Stimulated activated CD4-positive, alpha-beta T cell treated with anti-CD3 and anti-CD28 coated beads, TNF-alpha, amount 100 ng/mL, for 4 hours (primary cell): ENCODE measurements at places on chromosomes 6 and 20.

DNA sequence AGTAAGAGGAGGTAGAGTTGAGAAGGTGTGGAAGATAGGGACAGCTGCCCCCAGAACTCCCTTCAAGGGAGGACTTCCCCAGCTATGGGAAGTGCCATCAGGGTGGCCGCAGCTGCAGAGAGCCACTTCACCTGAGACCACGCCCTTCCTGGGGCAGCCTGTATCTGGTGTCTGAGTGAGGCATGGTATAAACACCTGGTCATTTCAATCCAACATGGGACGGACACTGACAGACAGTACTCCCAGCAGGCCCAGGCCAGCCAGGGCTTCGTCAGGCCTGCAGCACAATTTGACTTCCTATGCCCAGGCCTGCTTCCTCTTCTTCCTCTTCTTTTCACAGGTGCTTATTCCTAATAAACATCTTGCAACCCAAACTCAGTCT lies 4.5 kb downstream of the SOX12 start:
- no peak for DNase-seq

GRCh38 chr20:58199469-58199868 lies 29.0 kb downstream of the ANKRD60 start:
- DNase-seq = no peak

- DNase-seq = no peak
Measured at GRCh38 chr20:46350201-46350985, 42.1 kb upstream of the CDH22 start.

DNA sequence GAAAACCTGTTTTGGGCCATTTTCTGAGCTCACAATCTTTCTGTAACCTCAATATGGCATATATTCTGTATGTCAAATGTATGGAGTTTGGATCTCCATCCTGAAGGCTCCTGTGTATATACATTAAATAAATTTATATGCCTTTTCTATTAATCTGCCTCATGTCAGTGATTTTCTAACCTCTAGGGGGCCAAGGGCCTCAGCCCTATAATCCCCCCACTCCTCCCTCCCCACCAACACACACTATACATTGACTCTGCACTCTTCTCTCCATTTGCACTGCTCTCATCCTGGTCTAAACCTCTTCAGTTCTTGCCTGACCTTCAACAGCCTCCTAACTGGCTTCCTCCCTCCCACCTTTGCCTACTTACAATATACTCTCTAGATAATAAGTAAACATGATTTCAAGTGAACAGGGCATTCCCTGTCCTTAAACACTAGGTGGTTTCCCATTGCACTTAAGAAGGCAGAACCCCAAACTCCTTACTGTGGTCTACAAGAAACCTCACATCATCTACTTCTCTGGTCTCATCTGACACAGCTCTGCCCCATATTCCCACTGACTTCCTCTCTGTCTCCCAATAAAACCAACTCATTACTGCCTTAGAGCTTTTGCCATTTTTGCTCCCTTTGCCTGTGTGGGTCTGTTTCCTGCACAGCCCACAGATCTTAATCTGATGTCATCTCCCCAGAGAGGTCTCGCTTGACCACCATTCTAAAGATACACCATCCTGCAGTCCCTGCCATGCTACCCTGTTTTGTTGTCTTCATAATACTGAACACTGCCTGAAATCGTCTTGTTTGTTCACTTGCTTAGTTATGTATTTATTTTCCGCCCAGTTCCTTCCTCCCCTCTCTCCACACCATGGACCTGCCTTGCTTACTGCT lies 213.7 kb downstream of the SYNE1 start:
- DNase-seq = no peak

- DNase-seq = no peak
Measured at GRCh38 chr20:22403022-22403631, 181.2 kb downstream of the FOXA2 start.

- DNase-seq = no peak
Measured at GRCh38 chr6:167211881-167212712, 54.3 kb upstream of the GPR31 start.

DNA sequence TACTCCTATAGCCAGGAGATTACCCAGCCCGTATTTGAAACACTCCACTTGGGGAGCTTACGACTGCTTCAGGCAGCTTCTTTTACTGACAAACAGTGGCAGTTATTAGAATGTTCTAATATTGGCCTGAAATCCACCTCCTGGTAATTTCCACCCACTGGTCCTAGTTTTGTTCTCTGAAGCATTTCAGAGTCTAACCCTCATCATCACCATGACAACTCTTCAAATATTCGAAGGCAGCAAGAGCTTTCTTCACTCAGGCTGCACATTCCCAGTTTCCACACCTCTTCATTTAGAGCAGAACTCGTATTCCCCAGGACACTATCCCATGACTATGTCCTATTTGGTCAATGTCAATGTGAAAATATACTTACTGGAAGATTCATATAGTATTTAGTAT lies 325.6 kb downstream of the UBE3D start:
- DNase-seq = no peak

GRCh38 chr6:95686272-95686671 lies 108.9 kb downstream of the MANEA start:
- no peak for DNase-seq

GRCh38 chr6:90249034-90249433 lies 47.6 kb downstream of the BACH2 start:
- no peak for DNase-seq

DNA sequence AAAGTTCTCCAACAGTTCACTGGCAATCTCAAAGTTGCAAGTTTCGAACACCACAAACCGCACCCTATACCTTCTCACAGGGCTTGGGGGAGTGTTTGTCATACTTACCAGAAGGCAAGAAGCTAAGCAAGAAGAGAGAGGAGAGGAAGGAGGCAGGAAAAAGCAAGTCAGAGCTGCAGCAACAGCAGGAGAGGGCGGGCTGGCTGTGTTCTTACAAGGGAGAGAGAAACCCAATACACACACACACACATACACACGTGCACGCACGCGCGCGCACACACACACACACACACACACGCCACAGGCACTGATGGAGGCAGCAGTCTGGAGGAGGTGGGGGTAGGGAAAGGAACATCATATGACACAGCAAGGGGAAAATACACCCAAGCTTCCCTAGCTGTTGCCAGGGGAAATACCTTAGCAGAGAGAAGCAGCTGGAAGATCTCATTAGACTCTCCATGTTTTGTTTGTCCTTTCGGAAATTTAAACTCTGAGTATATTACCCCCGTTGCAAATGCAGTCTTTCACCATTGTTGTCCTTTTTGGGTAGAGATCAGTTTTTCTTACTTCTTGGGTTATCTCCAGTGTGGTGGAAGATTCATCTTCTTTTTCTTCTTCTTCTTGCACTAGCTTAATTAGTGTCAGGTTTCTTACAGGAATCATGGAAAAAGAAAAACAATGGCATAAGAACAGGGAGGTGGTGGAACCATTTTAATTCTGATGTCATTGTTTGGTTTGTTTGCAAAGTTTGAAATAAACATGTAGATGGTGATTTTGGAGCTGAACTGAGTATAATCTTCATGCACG lies at the start of gene TXLNB:
Gene TXLNB, minus strand, starts transcription at position 186 of the 807 bp plus-strand sequence. CDS start 3,099 bp downstream, outside the sequence.
- peak; percentile 86 for DNase-seq
